ENCODE measurements at places on chromosomes 5 and 9.
A peak's percentile ranks its signal among the peaks of the same experiment; 100 is the strongest.

DNA sequence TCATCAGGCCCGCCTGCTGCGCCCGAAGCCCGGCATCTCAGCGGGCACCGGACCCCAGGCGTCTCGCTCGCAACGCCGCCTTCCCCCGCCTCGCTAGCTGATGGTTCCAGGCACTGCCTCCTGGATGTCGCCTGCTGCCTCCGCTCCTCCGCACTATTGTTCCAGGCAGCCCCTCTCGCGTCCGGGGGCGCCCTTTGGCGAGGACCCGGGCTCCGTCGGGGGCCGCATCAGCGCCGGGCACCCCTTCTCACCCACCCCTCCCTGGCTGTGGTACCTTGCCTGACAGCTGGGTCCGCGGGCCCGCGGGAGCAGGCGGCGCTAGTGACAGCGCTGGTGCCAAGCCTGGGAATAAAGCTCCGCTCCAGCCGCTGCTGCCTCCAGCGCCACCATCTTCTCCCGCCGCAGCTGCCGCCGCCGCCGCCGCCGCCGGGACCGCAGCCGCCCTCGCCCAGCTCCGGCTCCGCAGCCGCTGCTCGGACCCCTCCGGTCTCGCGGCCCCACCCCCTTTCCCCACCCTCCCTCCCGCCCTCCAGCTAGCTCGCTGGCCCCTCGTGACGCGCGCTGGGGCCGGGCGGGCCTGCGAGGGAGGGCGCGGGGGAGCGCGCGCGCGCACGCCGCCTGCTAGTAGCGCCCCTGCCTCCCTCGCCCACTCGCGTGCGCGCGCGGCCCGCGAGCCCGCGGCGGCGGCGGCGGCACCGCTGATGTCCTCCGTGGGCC lies at the start of gene APBA1:
Gene APBA1 (minus strand): TSS at position 493 of the 717 bp plus-strand sequence.
- DNase-seq = no peak

DNA sequence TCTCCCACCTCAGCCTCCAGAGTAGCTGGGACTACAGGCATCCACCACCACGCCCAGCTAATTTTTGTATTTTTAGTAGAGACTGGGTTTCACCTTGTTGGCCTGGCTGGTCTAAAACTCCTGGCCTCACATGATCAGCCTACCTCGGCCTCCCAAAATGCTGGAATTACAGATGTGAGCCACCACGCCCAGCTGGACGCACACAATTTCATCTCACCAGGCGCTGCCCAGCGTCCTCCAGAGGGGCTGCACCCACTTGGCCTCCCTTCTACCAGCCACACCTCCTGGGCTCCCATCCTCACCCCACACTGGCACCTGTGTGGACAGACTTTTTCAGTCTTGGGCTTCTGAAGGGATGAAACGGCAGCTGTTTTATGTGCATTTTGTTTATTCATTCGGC lies 3.8 kb upstream of the EXOC3 start:
- no peak for DNase-seq

DNA sequence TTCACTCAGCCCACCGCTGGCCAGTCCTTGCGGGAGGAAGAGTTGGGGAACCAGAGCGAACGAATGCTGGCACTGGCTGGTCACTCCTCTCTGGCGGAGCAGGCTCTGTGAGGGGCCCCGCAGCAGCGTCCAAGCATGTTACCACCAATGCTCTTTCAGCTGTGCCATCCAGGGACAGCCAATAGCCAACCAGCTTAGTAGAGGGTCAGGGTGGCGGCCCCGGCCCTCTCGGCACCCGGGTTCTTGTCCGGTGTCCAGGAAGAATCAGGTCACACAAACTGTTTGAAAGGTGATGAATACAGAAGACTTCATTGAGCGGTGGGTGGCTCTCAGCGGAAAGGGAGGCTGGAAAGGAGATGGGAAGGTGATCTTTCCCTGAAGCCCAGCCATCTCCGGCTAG lies 135.3 kb downstream of the EGFLAM start:
- no peak for DNase-seq

GRCh38 chr5:34863946-34864345 lies 25.0 kb downstream of the TTC23L start:
- DNase-seq = no peak

DNA sequence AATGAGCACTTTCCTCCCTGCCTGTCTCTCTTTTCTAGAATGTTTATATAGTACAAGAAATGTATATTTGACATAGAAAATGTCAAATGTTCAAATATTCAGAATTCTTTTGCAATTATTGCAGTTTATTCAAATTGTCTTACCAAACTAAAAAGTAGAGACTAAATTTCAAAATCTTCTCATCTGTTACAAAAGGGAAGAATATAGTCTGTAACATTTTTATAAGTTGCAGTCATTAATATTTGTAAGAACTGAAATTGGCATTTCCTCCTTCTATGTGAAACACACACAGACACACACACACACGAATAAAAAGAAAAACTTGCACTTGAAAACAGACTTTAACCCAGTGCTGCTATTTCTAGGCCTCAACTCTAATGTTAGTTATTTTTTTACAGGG lies 56.4 kb downstream of the NR3C1 start:
- DNase-seq = no peak

DNA sequence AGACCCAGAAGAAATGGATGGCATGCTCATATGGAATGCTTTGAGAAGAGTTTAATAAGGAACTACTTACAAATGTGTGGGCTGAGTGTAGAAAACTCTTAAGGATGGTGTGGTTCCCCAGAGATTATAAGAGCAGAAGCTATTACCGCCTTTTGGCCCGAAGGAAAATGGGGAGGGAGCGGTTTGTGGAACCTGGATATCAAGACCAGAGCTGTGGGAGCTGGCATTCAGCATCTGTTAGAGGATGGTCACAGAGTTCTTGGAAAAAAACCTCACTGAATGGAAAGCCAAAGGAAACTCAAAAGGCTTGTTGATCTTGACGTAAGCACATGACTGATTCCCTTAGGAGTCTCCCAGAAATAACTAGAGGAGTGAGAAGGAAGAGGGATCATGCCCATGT lies 151.0 kb downstream of the PJA2 start:
- no peak for DNase-seq

DNA sequence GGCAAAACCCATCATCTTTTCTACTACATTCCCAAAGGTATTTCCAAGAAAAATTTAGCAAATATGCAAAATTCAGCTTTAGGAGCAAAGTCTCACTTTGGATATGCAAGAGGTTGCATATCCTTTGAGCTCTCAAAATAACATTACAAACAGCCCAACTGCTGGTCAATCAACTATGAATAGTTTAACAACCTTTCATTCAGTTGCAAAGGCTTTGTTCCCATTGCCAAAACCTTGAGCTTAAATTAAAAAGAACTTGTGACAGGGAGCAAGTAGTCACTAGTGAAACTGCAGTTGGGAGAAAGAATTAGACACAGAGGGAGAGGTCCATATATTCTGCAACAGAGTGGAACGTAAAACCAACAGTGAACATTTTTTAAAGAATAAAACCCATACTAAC lies 8.8 kb downstream of the ZNF608 start:
- no peak for DNase-seq

DNA sequence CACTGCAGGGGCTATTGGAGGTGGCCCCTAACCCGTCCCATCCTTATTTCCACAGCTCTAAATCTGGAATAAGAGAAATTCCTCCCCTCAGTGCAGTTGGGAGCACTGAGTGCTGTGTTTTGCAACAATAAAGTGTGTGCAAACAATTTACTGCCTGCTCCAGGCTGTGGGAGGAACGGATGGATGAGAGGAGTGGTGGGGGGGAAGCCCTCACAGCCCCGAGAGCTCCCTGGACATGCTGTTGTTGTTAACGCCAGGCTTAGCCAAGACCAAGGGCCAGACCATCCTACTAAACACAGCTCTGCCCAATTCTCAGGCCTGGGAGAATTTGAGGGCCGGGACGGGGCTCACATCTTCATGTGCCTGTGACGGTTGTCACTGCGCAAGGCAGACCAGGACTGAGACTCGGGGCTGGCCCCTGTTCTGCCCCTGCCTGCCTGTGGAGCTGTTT lies 200.2 kb downstream of the DAB2IP start:
- no peak for DNase-seq

DNA sequence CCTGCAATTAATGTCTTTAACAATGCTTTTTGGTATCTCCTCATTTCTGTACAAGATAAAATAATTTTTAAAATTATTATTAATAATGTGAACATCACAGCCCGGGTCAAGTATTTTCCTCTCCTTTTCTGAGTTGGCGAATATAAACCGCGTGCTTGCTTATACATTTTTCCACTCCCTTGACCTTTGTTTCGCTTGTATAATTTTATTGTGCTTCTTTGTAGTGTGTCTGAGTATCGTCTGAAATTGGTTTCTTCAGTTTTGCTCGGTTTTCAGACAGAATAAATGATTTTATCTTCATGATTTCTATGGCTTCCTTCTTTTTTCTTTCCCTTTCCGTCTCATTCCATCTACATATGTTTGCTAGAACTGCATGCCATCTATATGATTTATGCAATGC lies 448.5 kb downstream of the MAT2B start:
- no peak for DNase-seq

GRCh38 chr5:22226423-22226822 lies 626.7 kb downstream of the CDH12 start:
- no peak for DNase-seq

- DNase-seq = no peak
Observed at GRCh38 chr9:89742660-89743059, 137.8 kb downstream of the GADD45G start.

DNA sequence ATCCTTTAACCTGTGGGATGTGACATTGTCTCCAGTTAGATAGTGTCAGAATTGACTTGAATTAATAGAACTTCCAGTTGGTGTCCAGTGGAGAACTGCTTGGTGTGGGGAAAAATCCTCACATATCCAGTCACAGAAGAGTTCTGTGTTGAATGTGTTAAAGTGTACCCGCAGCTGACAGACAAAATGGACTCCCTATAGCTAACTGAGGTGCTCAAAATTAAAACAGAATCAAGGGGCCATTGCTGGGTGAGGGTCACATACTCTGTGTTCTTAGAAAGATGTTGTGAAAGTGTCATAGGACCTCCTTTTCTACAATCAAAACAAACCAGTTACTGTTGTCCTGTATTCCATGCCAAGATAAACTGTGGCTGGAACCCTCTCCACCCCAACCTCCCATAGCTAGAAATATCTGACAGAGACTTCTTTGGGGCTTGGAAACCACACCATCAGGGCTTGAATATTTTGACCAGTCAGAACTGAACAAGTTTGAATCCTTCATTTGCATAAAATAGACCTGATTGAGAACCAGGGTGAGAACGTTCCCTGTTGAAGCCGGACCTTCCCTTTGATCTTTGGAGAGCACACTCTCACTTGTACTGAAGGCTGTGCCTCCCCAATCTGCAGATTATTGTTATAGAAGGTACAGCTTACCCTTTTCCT lies 164.0 kb upstream of the ZNF608 start:
- no peak for DNase-seq

GRCh38 chr5:54518146-54518817 lies 723 bp downstream of the SNX18 start:
- DNase-seq = peak; percentile 27

DNA sequence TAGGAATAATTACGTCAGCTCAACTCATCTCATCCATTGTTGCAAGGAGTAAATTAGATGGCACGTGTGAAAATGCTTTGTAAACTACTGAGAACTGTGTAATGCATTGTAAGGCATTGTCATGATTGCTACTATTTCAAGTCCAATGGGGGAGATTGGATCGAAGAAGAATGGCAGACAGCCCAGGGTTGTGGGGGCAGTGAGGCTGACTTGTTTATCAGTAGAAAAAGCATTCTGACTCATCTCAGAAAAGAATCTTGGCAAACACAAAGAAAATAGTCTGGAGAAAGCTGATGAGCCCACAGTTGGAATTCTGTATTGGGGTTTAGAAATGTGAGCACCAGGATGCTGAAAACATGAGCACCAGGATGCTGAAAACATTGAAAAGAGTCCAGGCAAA lies 28.0 kb upstream of the DAP start:
- DNase-seq = no peak

DNA sequence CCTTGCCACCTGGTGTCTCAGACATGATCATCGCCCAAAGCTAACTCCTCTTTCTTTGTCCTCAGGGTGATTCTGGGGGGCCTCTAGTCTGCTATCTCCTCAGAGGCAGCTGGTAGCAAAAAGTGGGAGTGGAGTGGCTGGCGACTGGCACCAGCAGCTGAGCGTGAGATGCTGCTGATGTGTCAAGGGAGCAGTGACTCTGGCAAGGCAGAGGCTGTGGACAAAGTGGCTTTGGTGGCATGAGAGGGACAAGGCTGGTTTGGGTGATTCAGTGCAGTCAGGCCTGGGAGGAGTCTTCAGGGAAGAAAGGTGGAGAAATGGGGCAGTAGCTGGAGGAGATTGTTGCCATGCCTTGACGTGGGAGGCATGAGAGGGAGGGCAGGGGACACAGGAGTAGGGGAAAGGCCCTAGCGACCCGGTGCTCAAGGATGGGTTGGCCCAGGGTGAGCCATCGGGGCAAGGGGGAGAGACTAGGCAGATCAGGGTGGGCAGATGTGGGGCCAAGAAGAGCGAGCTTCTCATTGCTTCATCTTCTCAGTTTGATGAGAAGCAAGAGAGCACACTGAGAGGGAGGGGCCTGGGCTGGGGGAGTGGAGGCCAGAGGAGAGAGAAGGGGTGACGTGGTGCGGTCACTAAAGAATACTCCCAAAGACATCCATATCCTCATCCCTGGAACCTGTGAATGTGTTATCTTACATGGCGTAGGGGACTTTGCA lies 64.2 kb upstream of the SPTLC1 start:
- DNase-seq = no peak

DNA sequence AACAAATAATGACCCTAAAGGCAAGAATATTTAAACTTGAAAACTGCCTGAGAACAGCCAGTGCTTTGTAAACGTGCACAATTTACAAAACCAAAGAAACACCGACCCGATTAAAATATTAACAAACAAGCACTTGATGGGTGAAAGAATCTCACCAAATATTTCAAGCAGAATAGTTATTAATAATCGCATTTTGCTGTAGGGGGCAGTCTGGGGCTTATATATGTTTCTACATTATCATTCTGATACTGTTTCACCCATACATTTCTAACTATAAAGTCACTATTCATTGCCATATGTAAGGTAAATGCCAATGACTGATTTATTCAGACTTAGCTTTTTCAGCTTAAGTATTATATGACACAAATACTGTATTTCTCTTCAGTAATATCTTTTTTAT lies 37.7 kb downstream of the UBAP2 start:
- no peak for DNase-seq

DNA sequence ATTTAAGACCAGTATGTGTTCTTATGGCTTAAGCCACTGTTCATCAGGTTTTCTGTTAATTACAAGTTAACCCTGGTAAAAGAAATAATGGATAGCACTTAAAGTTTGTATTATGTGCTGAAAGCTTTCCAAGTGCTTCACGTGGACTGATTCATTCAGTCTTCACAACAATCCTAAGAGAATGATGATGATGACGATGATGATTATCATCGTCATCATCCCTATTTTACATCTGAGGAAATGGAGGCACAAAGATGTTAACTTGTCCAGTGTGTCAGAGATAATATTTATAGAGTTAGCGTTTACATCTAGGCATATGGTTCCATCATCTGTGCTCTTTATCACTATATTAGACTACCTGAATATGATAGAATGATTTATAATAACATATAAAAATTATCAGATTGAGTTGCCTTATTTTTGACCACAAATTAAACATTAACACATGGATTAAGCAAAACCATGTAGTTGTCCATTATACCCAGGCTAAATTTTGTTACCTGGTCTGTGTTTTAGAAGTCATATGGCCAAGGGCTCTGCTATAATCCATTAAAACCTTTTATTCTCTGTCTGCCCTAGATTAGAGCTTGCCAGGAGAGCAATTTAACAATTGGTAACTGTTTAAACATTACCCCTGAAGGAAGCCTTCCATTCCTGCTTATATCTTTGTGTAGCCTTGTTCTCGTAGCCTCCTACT lies 102.3 kb upstream of the MAP3K1 start:
- no peak for DNase-seq

Data from activated CD8-positive, alpha-beta memory T cell treated with anti-CD3 and anti-CD28 coated beads for 4 hours (primary cell).